Fibroblast of lung (primary cell): ENCODE measurements at places on chromosomes 6 and 20.

GRCh38 chr6:30334075-30334783 lies 7.5 kb downstream of the TRIM39 start:
- no peak overlapping the region for H3K27ac ChIP-seq
- H3K4me3 ChIP-seq = no peak overlapping the region

DNA sequence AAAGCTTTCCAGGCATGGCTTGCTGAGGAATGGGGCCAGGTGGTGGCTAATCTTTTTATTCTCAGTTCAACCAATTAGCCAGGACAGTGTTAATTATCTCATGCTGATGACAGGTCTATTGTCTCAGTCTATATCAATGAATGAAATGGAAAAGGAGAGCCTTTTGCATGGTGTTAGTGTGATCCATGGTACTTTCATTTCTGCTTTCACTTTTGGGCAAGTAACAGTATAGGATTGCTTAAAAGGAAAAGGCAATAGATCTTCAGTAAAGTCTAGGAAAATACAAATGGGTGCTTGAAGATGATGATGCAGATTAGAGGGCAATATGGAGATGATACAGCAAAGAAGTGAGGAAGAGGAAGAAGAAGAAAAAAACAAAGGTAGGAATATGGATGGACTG lies 430.3 kb downstream of the TFAP2A start:
- no peak overlapping the region for H3K27ac ChIP-seq
- no peak for DNase-seq
- no peak overlapping the region for H3K4me3 ChIP-seq
- no peaks in the 10 kb centered on the region for H3K4me1 ChIP-seq
- H3K27me3 ChIP-seq = no peaks in the 10 kb centered on the region

GRCh38 chr6:44062771-44063560 lies 64.3 kb downstream of the MRPL14 start:
- H3K4me1 ChIP-seq = peaks cover 55% of the 10 kb centered on the region
- DNase-seq = no peak
- no peaks in the 10 kb centered on the region for H3K36me3 ChIP-seq
- no peak overlapping the region for H3K27ac ChIP-seq

- H3K4me1 ChIP-seq = peaks cover 4% of the 10 kb centered on the region
- peak; percentile 73 for DNase-seq
- H3K36me3 ChIP-seq = no peaks in the 10 kb centered on the region
Observed at GRCh38 chr6:38095054-38095453, 275.5 kb downstream of the ZFAND3 start.

DNA sequence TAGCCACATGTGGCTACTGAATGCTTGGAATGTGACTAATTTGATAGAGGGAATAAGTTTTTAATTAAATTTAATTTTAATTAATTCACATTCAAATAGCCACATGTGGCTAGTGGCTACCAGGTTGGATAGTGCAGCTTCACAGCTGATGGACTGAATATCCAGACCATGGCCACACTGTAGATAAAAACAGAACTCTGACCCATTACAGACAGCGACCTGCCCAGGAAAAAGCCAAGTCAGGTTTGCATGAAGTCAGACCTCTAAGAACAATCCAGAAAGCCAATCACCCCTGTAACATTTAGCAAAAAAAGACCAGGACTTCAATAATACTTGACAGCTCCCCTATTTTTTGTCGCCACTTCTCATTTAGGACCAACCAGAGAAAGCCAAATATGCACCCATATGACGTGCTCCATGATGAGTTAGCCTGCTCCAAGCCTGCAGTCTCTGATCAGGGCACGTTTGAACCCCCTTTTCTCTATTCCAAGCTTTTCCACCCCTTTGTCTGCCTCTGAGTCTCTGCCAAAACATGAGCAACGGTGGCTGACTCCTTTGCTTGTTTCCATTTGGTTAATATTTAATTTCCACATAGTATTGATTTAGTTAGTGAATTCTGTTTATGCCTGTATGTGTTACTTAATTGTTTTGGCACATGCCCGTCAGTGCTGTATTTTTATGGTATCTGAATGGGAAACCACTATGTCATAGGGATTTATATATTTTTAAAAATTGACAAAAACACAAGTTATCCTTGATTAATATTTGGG lies 636.3 kb downstream of the UTRN start:
- no peaks in the 10 kb centered on the region for H3K4me1 ChIP-seq
- H3K36me3 ChIP-seq = no peaks in the 10 kb centered on the region
- no peak for DNase-seq
- no peak overlapping the region for H3K4me3 ChIP-seq

DNA sequence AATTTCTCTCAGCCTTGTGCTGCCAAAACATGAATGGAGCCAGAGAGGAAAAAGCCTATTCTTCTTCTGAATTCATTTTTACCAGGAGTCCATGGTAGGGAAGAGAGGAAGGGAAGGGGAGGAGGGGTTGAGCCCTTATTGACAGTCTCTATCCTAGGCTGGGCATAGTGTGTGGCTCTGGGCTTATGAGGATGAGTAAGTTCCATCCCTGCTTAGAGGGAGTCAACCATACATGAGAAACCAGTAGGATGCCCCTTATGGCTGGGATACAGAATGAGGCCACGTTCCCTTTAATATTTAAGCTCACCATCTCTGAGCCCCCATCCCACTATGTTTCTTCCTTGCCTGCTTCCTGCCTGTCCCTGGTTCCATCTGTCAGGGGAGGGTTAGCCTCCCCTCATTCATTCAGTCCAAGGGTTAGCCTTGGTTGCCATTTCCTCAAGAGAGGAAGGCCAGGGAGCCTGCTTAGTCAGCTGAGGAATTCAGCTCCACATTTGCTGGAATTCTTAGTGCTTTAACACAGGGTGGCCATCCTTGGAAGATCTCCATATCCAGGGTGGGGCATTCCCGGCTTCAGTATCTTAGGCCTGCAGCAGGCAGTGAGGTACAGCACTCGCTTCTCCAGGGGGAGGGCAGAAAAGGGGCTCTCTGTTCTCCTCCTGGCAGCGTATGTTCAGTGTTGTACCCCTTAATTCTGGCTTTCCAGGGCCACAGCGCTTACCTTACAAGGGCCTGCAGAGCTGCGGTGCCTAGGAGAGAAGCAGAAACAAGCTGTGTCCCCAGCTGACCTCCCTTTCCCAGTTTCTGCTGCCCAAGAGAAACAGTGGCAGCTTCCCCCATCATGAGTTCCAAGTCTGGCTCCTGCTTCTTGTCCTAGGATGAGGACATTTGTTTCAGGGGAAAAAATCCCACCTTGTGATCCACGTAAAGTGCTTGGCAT lies 12.5 kb downstream of the SIRT5 start:
- no peak overlapping the region for H3K4me3 ChIP-seq
- DNase-seq = peak; percentile 59
- no peak overlapping the region for H3K27ac ChIP-seq
- H3K27me3 ChIP-seq = no peaks in the 10 kb centered on the region
- H3K36me3 ChIP-seq = no peaks in the 10 kb centered on the region

DNA sequence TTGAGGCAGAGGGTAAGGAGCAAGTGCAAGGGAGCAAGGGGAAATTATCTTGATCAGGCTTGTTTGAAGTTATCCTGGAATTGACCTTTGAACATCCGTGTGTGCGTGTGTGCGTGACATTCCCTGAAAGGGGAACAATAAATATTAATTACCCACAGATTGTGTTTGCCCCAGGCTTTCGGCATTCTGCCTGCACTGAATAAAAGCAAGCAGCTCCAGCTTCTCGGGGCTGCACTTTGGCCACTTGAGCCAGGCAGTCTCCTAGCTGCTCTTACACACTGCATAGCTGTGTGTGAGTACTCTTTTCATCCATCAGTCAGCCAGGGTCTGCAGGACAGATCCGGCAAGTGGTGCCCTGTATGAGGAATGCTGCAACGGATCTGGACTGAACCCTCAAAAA lies 107.7 kb upstream of the BTN3A2 start:
- H3K27ac ChIP-seq = no peak overlapping the region
- no peaks in the 10 kb centered on the region for H3K36me3 ChIP-seq
- H3K4me1 ChIP-seq = no peaks in the 10 kb centered on the region
- no peaks in the 10 kb centered on the region for H3K27me3 ChIP-seq

- H3K27ac ChIP-seq = no peak overlapping the region
- no peaks in the 10 kb centered on the region for H3K27me3 ChIP-seq
- no peaks in the 10 kb centered on the region for H3K36me3 ChIP-seq
- no peak overlapping the region for H3K4me3 ChIP-seq
Observed at GRCh38 chr6:125169058-125169457, 15.5 kb downstream of the TPD52L1 start.

- no peak overlapping the region for H3K27ac ChIP-seq
- H3K36me3 ChIP-seq = no peaks in the 10 kb centered on the region
- H3K4me1 ChIP-seq = no peaks in the 10 kb centered on the region
- no peaks in the 10 kb centered on the region for H3K27me3 ChIP-seq
- no peak for DNase-seq
- no peak overlapping the region for H3K4me3 ChIP-seq
Observed at GRCh38 chr6:166824146-166824879, 132.0 kb downstream of the RNASET2 start.

DNA sequence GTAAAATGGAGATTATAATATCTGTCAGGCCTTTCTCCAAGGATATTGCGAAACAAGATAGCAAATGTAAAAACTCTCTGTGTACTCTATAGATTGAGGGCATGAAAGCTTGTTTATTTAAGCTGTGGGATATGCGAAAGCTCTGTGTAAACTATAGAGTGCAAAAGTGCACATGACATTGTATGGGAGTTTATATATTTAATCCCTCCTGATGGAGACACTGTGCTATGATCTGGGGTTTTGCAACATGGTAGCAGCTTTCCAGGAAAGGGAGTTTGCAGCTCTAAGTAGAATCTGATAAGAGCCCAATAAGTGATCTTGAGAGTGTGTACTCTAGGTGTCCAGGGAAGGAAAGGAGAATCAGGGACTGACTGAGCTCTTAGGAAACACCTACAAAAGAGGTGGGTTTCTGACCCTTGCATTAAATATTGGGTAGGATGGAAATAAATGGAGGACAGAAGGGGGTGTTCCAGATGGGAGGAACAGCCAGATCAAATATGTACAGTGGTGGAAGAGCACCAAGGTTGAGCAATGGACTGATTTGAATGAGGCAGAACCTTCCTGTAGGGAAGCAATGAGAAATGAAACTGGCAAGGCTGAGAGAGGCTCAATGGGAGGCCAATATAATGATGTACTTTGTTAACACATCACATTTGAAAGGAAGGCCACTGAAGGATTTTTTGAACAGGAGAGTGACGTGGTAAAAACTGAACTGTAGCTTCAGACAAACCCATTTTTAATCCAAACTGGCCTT lies 450.1 kb downstream of the GJA1 start:
- no peaks in the 10 kb centered on the region for H3K36me3 ChIP-seq
- peaks cover 11% of the 10 kb centered on the region for H3K4me1 ChIP-seq
- no peaks in the 10 kb centered on the region for H3K27me3 ChIP-seq
- no peak overlapping the region for H3K4me3 ChIP-seq
- H3K27ac ChIP-seq = no peak overlapping the region
- DNase-seq = peak; percentile 93

- H3K36me3 ChIP-seq = no peaks in the 10 kb centered on the region
- no peak for DNase-seq
Observed at GRCh38 chr6:713351-713750, 20.4 kb upstream of the EXOC2 start.
